ENCODE measurements at places on chromosomes 12 and 14.

GRCh38 chr12:34119366-34119765 lies 97.1 kb downstream of the ALG10 start:
- no peak for DNase-seq

DNA sequence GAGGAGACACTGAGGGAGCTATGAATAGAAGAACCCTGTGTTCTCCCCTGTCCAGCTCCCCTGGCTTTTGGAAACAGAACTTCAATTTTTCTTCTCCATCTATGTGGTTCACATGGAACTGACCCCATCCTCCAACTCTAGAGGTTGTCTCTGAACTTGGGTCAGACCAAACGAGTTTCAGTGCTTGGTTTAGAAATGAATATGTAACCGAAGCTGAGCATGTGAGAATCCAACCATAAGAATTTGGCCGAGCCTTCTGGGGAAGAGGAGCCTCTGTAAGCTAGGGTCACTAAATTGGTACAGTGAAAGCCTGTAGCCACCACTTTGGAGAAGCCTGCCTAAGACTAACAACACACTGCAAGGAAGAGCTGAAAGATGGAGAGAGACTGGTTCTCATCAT lies 464.4 kb downstream of the ZFP36L1 start:
- DNase-seq, result no peak

DNA sequence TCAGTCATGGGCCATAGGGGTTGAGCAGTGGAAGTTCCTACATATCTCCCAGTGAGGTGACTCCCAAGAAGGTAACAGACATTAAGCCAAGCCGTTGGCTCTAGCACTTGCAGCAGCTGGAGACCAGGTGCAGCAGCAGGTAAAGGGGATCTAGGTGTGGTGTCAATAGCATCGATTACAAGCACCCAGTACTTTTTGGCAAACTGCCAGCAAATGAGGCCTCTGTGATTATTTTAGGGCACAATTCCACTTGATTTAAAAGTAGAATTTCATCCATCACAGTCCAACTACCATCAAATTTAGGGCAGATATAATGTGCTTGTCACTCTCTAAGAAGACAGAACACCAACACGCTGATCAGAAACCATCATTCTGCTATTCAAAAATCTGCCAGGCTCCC lies 224.1 kb upstream of the EGLN3 start:
- DNase-seq, result no peak

- no peak for DNase-seq
Observed at GRCh38 chr12:68156636-68157035, 2.9 kb downstream of the IFNG start.

- no peak for DNase-seq
Observed at GRCh38 chr12:88931598-88931997, 351.3 kb upstream of the KITLG start.

DNA sequence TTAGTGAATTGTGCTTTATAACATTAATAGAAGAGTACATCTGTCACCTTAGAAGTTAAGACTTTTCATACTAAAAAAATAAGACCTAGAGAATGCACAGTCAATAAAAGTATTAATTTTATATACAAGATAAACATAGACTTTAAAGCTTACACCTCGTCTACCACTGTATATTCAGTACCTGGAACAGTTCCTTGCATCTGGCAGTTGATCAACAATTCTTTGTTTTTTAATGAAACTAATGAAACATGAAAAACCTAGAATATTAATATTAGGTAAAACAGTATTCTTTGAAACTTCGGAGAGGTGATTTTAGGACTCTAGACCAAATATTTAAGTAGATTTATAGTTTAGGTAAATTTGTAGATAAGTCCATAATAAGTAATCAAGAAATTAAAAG lies 4.3 kb downstream of the GOLT1B start:
- DNase-seq, result no peak

- no peak for DNase-seq
Observed at GRCh38 chr12:21526053-21526452, at the start of gene SPX. Gene SPX (plus strand): TSS chr12:21526296. CDS start chr12:21526473, 177 bp downstream.

DNA sequence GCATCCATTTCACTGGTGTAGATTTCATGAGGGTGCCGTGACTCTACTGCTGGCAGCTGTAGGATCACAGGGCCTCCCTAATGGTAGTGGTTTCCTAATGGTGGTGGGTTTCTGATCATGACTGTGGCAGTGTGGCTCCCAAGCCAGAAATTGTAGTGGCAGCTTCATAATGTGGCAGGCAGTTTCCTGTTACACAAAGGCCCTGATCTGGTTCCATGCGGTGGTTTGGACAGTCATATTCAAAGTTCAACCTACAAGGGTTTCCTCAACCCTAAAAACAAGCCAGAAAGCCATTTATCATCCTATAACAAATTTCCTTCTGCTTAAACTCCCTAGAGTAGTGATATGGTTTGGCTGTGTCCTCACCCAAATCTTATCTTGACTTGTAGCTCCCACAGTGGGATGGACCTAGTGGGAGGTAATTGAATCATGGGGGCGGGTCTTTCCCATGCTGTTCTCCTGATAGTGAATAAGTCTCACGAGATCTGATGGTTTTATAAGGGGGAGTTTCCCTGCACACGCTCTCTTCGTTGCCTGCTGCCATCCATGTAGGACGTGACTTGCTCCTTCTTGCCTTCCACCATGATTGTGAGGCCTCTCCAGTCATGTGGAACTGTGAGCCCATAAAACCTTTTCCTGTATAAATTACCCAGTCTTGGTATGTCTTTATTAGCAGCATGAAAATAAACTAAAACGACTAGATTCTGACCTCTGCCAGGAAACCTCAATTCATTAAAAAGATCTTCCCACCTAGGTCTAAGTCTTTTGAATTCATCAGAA lies 257.1 kb downstream of the EFCAB11 start:
- DNase-seq, result no peak

GRCh38 chr12:49038291-49038955 lies 19.8 kb upstream of the PRKAG1 start:
- DNase-seq, result no peak

DNA sequence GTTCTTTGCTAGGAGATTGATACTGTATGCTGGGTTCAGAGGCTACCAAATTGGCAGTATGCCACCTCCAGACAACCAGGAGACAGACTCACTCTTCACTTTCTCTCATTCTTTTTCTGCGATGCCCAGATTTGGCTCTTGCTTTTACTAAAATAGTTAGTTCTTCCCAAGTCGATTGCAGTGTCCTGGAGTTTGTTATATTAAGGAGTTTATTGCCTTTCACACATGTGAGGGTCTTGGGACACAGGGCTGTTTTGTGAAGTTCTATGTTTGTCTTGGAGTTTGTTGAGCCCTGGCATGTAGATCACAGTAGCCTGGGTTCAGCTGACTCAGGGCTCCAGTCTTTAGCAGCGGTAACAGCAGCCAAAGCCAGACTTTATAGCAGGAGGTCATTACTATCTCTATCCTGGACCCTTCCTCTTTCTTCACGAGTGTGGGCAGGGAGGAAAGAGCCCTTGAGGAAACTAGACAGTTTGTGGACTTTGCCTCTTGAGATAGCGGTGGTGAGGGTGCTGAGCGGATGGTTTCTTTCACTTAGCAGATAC lies 1.6 kb downstream of the MLEC start:
- DNase-seq, result no peak

DNA sequence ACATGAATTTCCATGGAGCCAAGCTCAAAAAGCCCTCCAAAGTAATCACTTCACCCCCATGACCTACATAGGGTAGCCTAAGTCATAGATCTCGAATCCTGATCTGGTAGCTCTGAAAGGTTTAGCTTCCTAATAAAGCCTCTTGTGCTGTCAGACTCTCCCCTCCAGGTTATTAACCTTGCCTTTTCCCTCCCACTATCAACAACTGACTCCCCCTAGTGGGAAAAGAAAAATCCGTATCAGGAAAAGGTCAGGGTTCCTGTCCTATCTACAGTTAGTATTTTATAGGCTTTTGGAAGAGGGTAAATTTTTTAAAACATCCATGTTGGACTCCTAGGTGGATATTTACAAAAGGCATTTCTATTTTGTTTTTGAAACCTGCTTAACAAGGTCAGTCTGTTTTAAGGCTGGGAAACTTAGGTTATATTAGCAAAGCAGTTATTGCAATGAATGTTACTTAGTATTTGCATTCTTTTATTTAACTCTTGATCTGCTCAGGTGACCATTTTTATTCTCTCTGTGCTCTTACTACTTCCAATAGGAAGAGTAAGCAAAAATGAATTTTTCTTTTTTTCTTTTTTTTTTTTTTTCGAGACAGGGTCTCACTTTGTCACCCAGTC lies 8.0 kb downstream of the YY1 start:
- DNase-seq, result no peak

GRCh38 chr12:114368685-114369452 lies 37.1 kb downstream of the TBX5 start:
- no peak for DNase-seq

GRCh38 chr12:34219046-34219770 lies 196.9 kb downstream of the ALG10 start:
- no peak for DNase-seq

DNA sequence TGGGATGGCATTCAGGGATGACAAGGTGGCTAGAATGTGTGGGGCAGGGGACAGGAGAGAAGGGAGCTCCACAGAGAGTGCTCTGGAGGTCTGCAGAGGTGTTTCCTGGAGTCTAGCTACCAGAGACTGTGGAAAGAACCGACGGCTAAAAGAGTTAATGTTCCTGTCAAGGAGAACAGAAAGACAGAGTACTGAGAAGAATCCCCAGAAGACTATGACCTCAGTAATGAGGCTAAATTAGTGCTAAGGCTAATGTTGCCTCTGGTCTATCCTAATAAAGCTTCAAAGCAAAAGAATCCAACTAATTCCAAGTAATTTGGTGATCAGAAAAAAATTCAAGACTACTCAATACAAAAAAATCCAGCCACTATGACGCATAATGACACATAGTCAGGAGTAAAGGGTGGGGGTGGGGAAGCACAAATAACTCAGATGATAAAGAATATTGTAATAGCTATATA lies 44.7 kb downstream of the FERMT2 start:
- no peak for DNase-seq

Data from amygdala (tissue), 56 donors.